Myocyte (in vitro differentiated cells): ENCODE measurements at places on chromosomes 11 and 22.

- no peak for DNase-seq
These were observed 94.5 kb downstream of the TRIM29 start for GRCh38 chr11:120043328-120043945.

GRCh38 chr11:97800891-97801290 is 1219.9 kb upstream of the CNTN5 start:
- DNase-seq, result no peak

DNA sequence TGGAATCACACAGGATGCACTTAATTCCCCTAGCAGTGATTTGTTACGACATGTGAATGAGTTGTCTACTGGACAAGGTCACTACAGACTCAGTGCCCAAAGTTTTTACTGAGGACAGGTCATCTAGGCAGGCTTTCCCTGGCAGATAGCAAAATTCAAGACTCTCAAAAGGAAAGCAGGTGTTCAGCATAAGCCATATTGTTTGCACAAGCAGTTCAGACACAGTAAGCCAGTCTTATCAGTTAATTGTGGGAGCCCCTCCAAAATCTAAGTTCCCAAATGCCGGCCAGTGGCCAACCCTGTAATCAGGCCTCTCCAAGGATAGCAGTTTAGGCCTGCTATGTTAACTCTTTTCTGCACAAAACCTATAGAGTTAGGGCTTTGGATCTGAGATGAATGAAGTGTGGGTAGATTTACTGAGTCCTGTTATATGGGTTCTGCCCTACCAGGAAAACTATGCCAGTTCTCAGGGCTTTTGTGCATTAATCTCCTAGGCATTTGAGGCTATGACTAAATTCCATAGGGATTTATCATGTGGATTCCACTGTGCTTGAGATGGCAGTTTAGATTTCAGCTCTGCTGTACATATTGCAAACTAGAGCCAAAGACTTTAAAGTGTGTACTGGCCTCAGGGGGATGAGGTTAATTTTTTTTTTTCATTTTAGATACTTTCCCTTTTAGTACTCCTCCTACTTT is 4.8 kb upstream of the ARHGEF12 start:
- peak; percentile 63 for DNase-seq

- peak; percentile 38 for DNase-seq
These were observed 54.3 kb downstream of the BCL2L13 start for GRCh38 chr22:17692841-17693240.

DNA sequence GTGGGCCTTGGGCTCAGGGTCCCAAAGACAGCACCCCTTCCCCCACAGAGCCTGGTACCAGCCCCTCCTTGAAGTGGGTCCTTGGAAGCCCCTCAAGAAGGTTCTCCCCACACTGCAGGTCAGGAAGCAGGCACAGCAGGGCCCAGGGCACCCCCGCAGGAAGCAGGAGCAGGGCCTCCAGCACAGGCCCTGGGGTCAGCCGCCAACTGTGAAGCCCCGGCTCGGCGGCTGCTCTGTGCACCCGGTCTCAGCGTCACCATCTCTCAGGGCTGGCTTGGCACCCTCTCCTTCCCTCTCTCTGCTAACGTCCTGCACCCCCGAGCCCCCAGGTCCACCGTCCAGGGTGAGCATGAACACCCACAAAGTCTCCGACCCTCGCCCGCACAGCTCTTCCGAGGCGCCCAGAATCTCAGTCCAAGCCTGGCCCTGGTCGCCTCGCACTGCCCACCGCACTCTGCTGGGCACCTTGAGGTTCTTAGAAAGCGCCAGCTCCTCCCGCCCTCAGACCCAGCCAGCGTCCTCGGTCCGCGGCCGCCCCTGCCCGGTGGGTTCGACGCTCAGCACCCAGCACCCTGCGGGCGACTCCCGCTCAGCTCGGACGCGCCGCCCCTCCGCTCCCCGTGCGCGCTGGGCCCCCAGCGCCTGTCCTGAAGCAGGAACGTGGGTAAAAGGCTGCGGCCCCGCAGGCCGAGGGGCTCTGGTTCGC is 1.4 kb upstream of the SIGIRR start:
- DNase-seq, result no peak

DNA sequence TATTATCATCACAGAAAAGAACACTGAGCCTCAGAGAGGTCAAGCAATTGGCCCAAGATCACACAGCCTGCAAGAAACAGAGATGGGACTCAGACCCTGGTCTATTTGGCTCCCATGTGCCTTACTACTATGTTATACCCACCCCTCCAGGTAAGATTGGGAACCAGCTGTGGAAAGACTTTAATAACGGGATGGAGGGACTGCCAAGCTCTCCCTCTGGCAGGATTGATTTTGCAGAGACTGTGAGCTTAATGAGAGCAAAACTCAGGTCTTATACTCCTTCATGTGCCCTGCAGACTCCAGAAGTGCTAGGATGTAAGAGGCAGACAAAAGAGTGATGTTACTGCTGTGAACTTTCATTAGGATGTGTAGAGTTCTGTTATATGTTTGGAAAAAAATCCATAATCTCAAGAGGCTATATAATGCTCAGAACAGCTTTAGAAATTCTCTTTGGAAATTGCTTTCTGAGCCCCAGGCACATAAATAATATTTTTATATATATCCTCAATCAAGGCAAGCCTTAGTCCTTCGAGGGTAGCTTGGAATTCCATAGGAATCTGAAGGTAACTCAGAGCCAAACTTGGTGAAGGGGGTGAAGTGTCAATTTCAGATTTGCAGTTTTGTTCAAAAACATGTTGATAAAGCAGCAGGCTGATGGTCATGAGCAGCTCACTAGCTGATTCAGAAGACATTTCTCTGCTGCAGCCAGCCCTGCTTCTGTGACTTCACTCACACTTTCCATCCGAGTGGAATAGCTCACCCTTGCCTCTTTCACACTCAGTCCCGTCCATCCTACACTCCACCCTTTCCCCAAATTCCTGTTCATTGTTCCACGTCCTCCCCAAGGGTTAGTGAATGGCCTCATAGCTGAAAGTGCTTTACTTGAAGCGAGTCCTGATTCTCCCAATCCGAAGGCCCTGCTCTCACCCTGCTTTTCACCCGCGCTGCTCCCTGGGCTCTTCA is 188.8 kb downstream of the SNX19 start:
- no peak for DNase-seq

- DNase-seq, result peak; percentile 70
These were observed 14.6 kb downstream of the PHLDA2 start for GRCh38 chr11:2914455-2915195.

DNA sequence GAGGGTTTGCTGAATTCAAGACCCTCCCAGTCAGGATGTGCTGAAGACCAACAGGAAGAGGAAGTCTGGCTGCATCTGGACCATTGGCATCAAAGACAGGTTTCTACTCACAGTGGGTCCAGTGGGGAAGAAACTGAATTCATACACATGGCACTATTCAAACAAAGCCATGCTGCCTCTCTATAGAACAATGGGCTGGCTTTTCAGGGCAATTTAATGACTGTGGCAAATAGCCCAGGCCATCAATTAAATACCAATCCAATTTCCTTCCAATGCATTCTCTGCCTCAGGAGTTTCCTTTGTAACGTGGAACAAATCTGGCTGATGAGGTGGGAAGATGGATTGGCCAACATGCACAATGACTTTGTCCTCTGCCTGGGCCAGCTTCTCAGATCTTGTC is 98.6 kb downstream of the SEZ6L start:
- no peak for DNase-seq

GRCh38 chr22:50503475-50504145 is 3.9 kb downstream of the LMF2 start:
- DNase-seq, result no peak

DNA sequence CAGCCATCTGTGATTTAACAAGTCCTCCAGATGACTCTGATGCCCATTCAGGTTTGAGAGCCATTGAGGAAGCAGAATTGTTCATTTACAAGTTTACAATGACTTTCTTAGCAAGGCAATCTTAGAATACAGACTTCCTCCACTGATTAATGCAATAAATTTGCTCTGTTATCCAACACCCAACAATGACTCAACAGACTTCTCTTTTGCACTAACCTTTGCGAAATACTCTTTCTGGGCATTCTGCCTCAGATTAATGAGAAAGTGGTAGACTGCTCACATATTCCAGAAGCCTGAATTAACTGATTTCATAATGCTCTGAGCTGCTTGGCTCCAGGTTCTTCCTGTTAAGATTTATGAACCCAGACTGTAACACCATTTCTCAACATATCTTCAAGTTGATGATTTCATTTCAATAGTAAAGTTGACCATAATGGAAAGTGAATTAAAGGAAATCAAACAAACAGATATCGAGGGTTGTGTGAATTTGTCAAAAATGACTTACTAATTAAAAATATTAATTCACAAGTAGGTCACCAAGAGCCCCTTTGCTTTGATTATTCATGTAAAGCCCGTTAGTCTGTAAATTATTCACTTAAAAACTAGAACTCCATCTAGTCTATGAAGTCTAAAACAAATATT is 70.5 kb upstream of the BLID start:
- DNase-seq, result peak; percentile 57

DNA sequence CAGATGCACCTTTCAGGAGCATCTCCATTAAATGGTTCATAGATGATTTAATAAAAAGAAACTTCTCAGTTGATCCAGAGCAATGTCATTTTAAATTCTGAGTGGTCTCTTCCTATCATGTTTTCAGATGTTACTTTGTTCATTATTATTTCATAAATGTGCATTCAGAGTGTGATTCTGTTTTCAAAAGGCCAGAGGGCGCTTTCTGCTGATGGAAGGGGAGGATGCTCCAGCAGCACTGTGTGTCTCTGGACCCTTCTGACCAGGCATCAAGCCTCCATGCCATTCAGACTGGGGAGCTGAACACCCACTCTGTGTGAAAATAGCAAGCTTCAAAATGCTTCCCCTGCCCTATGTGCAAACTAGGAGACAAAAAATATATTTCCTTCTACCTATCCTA is 23.9 kb upstream of the CRTAM start:
- no peak for DNase-seq

- no peak for DNase-seq
These were observed 2.7 kb upstream of the ACY3 start for GRCh38 chr11:67652965-67653845.

- DNase-seq, result no peak
These were observed 127.0 kb upstream of the SERPIND1 start for GRCh38 chr22:20646906-20647305.

DNA sequence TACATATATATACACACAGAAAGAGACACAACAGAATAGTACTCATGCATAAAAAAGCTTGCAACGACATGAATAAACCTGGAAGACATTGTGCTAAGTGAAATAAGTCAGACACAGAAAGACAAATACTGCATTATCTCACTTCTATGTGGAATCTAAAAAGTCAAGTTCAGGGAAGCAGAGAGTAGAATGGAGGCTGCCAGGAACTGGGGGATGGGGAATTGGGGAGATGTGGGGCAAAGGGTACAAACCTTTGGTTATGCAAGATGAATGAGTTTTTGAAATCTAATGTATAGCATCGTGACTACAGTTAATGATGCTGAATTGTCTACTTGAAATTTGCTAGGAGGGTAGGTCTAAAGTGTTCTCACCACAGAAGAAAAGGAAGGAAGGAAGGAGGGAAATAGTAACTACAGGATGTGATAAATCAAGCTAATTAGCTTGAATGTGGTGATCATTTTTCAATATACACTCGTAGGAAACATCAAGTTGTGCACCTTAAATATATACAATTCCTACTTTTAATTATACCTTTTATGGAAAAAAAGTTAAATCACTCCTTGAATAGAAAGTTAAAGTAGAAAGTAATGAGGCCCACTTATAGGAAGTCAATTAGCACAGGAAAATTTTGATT is 33.8 kb downstream of the MMP13 start:
- DNase-seq, result no peak

DNA sequence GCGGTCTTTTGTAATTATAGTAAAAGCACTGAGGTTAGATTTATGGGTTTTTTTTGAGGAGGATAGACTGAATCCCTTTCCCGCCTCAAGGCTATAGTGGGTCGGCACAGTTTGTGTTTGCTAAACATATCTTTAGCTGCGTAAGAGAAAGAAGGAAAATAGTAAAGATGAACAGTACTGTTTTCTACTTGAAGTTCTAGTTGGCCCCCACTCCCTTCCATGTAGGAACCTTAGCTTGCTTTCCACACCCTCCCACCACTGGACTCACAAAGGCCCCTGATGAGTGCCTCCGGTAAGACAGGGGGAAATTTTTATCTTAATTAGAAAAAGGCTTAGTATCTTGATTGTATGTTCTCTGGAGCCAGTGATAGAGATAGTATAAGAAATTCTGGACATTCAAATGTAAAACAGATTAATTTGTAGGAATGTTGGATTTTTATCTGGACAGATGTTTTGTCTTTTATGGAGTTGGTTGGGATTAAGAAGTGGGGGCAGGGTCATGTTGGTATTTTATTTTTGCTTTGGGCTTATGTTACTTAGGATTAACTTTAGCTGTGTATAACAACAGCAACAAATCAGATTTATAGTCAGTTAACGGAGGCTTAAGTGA is 49.4 kb downstream of the PTPRJ start:
- DNase-seq, result no peak

GRCh38 chr11:117999354-117999993 is 13.3 kb downstream of the IL10RA start:
- DNase-seq, result no peak

DNA sequence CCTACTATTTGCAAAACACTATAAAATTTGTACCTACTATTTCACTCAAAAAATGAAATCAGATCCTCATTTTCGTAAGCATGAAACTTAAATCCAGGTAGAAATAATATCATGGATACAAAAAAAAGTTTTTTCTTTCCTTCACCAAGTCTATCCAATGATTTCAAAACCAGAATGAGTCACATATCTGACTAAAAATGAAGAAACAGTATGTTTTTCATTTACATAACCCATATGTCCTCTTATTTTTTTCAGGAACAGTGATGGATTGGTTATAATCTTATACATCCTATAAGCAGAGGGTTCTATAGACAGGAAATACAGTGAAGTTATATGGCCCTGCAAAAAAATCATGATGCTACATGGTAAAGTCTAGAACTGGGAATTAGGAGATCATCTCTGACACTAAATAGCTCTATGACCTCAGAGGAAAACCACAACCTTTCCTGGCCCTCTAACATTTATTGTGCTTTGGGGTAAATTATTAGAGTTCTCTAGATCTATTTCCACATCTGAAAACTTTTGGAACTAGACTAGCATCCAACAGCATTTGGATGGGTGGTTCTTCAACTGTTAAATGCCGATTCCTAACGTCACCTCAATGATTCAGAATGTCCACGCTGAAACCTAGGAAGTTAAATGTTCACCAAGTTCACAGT is 10.9 kb downstream of the MTMR2 start:
- no peak for DNase-seq
